Right lung (tissue), 10 donors: ENCODE measurements at places on chromosomes 1 and 21. TPM values are rescaled to one million over a fixed set of nuclear protein-coding genes. Genes with fewer than 3 reads are reported as not detected.

TEX38 gene
- 0.31 TPM for polyA plus RNA-seq

CCDC28B gene
- polyA plus RNA-seq, result 34.4 TPM

MMEL1 gene
- polyA plus RNA-seq, result 3.7 TPM

AQP10 gene
- polyA plus RNA-seq, result 0.16 TPM

FCRL3 gene
- polyA plus RNA-seq, result 0.76 TPM

TPTE gene
- polyA plus RNA-seq, result not detected

S100A8 gene
- 12.6 TPM for polyA plus RNA-seq

LENEP gene
- 1.2 TPM for polyA plus RNA-seq

LAMC2 gene
- polyA plus RNA-seq, result 61.1 TPM

SLC5A3 gene
- 17.8 TPM for polyA plus RNA-seq

S1PR1 gene
- 154 TPM for polyA plus RNA-seq

ZDHHC18 gene
- 20.4 TPM for polyA plus RNA-seq

GBP7 gene
- 0.15 TPM for polyA plus RNA-seq

GPR25 gene
- polyA plus RNA-seq, result not detected

MYBPH gene
- polyA plus RNA-seq, result 0.41 TPM

RPS6KC1 gene
- 23.2 TPM for polyA plus RNA-seq

GJA4 gene
- polyA plus RNA-seq, result 36.9 TPM

KCTD3 gene
- polyA plus RNA-seq, result 72.7 TPM

LAPTM5 gene
- polyA plus RNA-seq, result 29.7 TPM

NLRP3 gene
- polyA plus RNA-seq, result 1.2 TPM

IL10 gene
- 1.0 TPM for polyA plus RNA-seq

LCE1D gene
- polyA plus RNA-seq, result not detected

MNDA gene
- 4.3 TPM for polyA plus RNA-seq

CD2 gene
- polyA plus RNA-seq, result 0.87 TPM

KLHDC9 gene
- 8.0 TPM for polyA plus RNA-seq

ZMYND12 gene
- 3.6 TPM for polyA plus RNA-seq

TSPAN2 gene
- polyA plus RNA-seq, result 10.1 TPM

PCAT6 gene
- 2.1 TPM for polyA plus RNA-seq

PBX1 gene
- 130 TPM for polyA plus RNA-seq

RPRD2 gene
- 41.8 TPM for polyA plus RNA-seq

UBE2U gene
- polyA plus RNA-seq, result not detected

CACYBP gene
- 127 TPM for polyA plus RNA-seq

TFF2 gene
- polyA plus RNA-seq, result not detected

CNR2 gene
- 0.14 TPM for polyA plus RNA-seq
